Lung microvascular endothelial cell (primary cell): ENCODE measurements at places on chromosomes 5 and 9.
A peak's percentile ranks its signal among the peaks of the same experiment; 100 is the strongest.

DNA sequence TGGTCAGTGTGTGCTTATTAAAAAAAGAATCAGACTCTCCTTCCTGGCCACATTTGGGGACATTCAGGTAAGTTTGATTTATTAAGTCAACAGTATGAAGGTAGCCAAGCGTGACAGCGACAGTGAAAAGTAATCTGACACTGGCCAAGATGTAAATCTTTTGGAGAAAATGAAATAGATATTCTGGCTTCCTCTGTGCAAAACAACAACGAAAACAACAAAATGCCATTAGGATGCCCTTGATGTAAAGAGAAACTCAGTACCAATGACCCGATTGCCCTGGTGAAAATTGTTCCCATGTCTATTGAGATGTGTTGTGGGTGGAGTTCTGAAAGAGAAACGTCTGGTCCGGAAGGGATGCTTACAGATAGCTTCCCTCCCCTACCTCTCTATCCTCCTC, 267.8 kb downstream of the MAT2B start:
- DNase-seq, result no peak

- DNase-seq, result no peak
Measured at GRCh38 chr5:131634238-131634637, 791 bp downstream of the RAPGEF6 start.

GRCh38 chr5:158641016-158641415, 458.7 kb downstream of the EBF1 start:
- DNase-seq, result no peak

DNA sequence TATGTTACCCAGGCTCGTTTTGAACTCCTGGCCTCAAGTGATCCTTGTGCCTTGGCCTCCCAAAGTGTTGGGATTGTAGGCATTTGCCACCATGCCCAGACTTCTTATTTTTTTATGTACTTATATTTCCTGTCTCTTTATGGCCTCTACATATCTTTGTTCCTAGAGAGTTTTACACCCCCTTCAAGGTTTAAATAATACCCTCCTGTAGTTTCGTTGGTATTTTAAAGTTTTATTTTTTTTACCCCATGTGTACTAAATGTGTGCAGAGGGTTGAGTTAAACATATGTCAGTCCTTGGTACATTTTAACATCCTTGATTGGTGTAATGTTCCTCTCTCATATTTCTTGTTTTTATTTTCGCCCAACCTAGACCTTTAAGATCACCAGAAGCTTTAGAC, 29.4 kb downstream of the OCLN start:
- DNase-seq, result no peak

GRCh38 chr5:37005946-37006540, 129.5 kb downstream of the NIPBL start:
- peak; percentile 36 for DNase-seq

DNA sequence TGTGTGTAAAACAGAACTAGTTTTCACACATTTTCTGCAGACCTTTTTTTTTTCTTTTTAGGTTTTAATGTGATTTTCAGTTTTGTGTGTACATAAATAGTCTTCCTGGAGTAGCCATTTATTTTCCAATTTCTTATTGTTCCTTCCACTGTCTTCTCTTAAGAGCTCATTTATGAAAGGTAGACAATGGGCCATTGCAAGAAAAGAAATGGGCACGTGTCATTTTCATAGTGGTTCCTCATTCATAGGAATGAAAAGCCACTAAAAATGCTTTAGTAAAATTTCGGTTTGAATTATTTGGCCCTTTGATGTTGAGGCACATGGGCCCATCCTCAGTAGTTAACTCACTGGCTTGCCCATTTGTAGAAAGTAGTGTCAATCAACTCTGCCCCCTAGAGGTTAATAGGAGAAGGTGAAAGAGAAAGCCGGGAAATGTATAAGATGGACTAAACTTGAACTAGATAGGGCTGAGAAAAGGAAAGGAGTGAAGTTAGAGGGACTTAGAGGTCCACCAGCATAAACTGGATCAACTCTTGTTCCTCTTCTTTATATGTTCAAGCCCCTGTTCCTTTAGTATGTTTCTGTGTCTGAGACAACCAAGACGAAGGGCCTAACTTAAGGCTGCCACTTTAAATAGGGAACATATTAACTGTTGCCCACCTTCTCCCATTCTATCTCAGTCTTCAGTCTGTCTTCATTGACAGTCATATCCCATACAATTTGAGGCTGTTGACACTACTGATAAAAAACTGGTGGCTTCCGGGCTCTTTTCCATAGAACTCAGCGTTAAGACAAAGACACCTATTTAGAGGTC, 72.6 kb downstream of the SMARCA2 start:
- peak; percentile 62 for DNase-seq

DNA sequence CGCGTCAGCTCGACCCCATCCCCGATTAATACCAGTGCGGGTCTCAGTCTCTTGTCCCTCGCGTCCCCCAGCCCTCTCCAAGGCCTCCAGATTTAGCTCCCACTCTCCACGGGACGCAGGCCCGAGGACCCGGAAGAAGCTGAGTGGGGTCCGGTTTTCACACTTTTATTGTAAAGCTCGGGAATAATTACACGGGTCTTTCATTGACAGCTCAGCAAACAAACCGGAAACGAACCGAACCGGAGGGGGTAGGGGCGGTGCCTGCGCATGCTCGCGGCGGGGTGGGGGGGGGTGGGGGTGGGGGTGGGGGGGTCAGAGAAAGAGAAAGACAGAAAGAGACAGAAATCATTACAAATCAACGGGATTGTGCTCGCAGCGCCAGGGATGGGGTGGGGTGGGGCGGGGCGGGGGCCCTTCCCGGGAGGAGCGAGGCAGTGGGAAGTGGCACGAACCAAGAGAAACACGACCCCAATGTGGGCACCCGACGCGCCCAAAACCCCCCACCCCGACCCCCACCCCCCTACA, 27.9 kb downstream of the PCDH1 start:
- peak; percentile 54 for DNase-seq

GRCh38 chr9:136283291-136284235, 20.3 kb downstream of the CCDC187 start:
- DNase-seq, result peak; percentile 81

DNA sequence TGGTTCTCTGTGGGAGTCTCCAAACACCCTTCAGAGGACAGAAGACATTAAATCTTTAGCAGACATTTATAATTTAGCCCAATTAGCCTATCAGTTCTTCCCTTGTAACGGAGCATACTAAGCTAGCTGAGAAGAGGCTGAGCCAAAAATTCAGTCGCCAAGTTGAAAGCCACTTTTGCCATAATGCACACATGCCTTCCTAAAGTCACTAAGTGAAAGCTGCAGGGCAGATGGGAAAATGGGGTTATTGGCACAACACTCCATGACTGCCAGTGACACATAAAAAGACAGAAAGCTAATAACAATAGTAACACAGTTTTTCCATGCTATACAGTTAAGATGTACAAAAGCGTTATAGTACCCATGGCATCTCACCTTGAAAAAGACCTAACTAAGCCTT, 176.2 kb downstream of the DIRAS2 start:
- no peak for DNase-seq

DNA sequence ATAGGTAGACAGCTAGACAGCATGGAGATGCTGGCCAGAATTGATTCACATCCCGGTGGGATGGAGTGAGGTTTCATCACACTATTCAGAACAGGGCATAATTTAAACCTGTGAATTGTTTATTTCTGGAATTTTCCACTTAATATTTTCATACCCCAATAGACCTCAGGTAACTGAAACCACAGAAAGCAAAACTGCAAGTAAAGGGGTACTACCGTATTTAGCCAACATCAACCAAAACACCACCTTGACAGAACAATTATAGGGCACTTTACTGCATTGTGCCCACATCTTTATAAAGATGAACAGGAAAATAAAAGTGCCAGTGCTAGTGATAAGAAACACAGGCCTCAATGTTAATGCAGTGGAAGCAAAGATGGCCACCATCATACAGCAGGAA, 7.5 kb downstream of the SERINC5 start:
- DNase-seq, result no peak
